HL-60 (cell line): ENCODE measurements at places on chromosomes 1 and 21.

- DNase-seq, result peak; percentile 40
These were observed 5.5 kb upstream of the RNF223 start for GRCh38 chr1:1079408-1080121.

DNA sequence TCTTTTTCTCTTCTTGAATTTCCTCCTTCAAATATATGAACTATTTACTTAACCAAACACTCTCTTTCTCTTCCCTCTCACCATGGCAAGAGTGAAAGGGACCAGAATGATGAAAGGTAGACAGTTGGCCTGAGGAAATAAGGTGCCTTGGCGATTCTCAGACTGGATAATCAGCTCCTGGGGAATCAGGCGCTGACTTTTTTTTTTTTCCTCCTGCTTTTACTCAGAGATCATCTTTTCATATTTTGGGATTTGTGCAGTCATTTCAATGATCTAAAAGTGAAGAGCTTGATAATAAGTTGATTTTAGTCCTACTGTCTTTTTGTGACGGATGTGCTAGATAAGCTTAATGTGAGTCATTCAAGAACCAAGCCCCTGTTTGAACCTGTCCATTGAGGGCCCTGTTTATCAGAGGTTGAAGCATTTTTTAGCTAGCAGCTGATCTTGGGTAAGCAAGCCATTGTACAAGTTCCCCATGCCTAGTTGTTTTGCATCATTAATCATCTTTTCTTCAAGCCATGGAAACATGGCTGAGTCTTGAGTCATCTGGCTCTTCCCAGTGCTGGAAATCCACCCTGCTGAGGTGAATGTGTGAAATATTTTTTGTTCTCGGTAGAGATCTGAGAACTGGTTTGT lies 40.8 kb downstream of the ITSN1 start:
- no peak for DNase-seq

DNA sequence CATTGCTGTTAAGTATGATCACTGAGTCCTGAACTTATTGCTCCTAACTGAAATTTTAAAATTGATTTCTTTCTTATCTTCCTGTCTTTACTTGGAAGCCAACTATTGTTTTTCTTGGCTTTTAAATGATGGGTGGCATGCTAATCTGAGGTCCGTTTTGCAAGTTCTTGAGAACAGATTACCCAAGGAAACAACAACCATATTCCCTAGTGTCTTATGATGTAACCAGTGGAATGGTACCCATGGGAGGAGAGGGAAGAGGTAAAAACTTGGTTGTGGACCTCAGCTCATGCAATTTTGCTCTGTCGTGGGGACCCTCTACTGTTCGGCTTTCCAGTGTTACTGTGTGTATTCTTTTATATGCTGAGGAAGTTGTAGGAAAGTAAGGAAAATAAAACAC lies 454.8 kb upstream of the ADAMTS5 start:
- DNase-seq, result no peak

GRCh38 chr21:33313183-33313582 lies 11.6 kb upstream of the IFNAR1 start:
- DNase-seq, result no peak

GRCh38 chr1:200556002-200556401 lies 64.5 kb downstream of the KIF14 start:
- no peak for DNase-seq
